ENCODE measurements at places on chromosomes 6 and 20.

GRCh38 chr6:24283043-24283985 is 74.5 kb downstream of the DCDC2 start:
- DNase-seq = peak; percentile 20

- peak; percentile 91 for DNase-seq
These were observed 8.7 kb upstream of the ARMC12 start for GRCh38 chr6:35727935-35728682.

- peak; percentile 40 for DNase-seq
These were observed 9.9 kb upstream of the BAK1 start for GRCh38 chr6:33589731-33590530.

DNA sequence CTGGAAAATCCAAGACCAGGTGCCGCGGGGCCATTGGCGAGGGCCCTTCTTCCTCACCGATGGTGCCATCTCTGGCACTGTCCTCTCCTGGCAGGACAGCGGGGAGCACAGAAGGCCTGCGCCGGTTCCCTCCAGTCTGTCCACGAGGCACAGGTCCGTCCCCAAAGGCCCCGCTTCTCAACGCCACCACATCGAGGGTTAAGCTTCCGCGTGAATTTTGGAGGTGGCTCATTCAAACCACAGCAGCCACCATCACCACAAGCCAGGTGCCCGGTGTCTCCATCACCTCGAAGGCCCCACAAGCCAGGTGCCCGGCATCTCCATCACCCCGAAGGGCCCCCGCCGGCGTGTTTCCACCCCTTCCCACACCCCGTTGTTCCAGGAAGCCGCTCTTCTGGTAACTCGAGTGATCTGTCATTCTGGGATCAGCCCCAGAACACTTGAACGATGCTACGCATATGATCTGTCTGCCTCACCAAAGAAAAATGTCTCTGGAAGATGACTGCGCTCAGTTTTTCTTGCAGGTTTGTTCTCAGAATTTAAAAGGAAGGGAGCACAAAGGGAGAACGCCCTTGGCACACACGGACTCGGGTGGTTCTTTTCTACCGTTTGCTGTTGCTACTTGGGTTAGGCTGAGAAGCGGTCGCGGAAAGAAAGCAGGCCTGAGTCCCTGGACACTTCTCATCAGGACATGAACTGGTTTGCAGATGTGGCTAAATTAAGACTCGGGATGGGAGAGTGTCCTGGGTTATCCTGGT is 9.9 kb upstream of the KIF25 start:
- no peak for DNase-seq

- no peak for DNase-seq
These were observed 47.3 kb upstream of the DYNLRB1 start for GRCh38 chr20:34468951-34469350.

DNA sequence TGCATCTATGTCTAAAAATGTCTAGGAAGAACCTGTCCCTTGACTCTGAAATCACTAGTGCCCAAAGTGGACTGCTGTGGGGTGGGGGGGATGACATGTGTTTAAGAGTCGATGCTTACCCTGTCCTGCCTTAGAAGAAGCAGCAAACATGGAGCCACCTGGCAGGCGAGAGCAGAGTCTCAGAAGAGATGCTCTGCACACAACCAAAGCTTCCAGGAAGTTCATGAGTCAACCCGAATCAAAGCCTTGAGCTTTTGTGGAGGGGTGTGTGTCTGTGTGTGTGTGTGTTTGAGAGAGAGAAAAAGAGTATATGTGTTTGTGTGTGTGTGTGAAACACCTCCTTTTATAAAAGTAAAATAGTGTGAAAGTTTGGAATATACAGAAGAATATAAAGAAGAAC is 269.9 kb downstream of the ALDH8A1 start:
- no peak for DNase-seq

DNA sequence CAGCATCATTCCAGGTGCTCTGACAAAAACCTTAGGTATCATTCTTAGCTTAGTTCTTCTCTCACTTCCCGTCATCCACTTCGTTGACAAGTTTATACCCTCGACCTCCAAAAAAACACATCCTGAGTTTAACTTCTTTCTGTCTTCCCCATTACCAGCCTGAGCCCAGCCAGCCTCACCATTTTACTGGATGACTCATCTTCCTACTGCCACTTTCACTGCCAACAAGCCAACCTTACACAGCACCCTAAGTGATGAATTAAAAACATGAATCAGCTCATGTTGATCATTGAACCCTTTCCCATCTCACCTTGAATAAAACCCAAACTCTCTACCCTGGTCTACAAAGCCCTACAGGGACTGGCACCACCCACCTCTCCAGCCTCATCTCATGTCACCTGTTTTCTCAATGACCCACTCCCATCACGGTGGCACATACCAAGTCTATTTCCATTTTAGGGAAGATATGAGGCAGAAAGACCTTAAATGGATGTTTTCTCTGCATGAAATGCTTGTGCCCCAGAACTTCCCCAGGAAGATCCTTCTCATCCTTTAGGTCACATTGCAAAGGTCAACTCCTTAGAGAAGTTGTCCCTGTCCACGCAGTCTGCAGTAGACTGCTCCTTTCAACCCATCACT is 9.9 kb upstream of the UST start:
- DNase-seq = no peak

DNA sequence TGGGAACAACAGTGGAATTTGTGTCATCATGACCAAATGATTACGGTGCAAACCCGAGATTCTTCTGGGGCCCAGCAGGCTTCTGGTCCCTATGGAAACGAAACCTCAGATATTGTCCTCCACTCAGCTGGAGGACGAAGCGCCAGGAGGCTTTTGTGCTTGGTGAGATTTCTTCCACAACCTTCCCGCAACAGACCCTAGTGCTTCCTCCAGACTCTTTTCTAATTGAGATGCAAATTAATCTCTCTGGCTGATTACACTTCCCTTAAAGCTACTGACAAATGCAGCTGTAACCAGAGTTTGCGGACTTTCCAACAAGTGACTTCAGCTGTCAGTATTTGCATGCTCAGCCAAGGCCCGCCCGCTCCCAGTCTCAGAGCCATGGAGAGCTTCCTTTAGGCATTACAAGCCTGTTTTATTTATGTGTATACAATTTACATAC is 96.0 kb downstream of the INSM1 start:
- no peak for DNase-seq

DNA sequence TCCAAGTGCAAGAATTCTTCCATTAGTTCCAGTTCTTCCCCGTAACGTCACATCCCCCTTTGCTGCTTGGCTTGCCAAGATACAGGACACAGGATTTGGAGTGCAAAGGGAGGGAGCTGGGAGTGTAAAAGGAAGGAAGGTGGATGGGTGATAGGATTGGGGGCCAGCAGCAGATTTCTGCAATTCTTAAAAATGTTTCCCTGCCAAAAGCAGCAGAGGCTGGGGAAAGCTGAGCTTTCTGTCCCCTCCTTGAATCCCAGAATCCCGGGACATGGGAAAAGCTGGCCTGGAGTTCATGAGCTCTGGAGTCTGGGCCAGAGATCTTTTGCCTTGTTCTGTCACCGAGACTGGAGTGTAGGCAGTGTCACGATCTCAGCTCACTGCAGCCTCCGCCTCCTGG is 60.0 kb upstream of the EPB41L1 start:
- DNase-seq = no peak

- DNase-seq = no peak
These were observed 20.9 kb upstream of the VNN1 start for GRCh38 chr6:132734694-132735236.

- DNase-seq = no peak
These were observed 156.7 kb downstream of the GRM4 start for GRCh38 chr6:33989016-33989854.

GRCh38 chr6:37174515-37175331 is 4.8 kb downstream of the PIM1 start:
- no peak for DNase-seq

DNA sequence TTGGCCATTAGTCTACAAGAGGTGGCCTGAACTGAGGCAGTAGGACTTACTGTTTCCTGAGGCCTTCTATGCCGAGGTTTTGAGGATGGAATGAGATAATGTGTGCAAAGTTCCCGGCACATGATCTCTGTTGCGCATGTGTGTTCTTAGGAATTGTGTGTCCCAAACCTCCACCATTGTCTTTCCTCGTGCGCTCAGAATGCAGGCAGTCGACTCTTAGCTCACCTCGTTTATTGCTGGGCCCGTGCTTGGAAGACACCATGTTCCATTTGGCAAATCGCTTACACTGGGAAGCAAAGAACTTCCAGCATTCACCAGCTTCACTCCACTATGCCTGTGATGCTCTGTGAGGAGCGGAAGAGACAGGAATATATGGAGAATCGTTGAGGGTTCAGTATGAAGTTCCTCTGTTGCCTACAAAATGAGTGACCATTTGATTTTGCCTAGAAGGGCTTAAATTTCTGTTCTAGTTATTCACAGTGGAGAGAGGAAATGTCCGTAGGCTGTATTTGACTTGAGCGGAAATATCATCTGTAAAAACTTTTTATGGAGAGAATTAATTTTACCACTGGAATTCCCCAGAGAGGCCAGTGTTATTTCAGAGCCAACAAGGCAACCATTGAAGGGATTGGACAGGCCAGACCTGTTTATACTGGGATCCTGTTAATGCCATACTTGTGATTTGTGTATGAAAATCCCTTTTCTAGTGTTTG is 75.7 kb upstream of the CLDN20 start:
- no peak for DNase-seq

DNA sequence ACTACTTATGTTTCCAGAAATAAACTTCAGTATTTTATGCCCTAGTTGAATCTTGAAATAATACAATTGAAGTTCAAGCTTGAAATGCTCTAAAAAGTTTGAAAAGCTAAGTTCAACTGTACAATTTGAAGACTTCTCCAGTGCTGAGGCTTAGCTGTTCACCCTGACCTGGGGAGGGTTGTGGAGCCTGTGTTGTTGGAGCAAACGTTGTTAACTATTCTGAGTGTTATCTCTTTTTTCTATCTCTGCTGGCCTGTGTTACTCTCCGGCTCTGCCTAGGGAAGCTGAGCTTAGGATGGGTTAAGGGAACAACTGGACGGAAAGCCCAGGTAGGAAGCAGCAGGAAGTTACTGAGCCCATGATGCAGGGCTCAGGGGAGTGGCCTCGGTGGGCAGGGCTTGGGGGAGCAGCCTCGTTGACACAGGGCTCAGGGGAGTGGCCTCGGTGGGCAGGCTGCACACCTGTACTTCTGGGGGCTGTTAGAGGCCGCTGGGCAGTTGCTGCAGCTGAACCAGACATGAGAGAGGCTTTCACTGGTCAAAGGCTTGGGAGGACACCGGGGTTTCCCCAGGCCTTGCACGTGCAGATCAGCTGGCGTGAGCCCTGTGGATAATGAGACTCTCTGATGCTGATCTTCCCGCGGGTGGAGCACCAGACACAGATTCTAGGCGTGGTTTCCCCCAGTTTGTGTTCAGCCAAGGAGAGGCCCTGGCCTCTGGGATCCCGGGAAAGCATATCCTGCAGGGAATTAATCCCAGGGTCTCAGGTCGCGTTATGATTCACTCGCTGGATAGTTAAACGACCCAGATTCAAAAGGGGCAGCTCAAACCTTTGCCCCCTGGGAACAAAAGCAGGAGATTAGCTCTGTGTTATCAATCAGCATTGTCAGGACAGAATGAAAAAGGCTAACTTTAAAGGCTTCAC is 58.9 kb downstream of the ERMARD start:
- DNase-seq = no peak

- no peak for DNase-seq
These were observed 102.6 kb downstream of the KIF13A start for GRCh38 chr6:17884498-17885478.

GRCh38 chr20:47720636-47721427 is 64.4 kb downstream of the SULF2 start:
- no peak for DNase-seq

DNA sequence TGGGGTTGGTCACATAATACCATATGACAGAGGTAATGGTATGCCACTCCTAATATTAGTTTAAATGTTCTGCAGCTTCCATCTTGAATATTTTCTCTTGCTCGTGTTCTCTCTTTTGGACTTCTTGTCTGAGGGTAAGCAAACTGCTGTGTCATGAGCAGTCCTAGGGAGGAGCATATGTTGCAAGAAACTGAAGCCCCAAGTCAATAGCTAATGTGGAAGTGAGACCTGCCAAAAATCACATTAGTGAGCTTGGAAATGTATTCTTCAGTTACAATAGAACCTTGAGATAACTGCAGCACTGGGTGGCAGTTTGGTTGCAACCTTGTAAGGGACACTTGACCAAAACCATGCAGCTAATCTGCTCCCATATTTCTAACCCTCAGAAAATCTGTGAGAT is 178.2 kb upstream of the IMPG1 start:
- DNase-seq = no peak
